ENCODE measurements at places on chromosomes 5 and 9.

- no peak for DNase-seq
Measured at GRCh38 chr5:86118542-86118941, 499.2 kb upstream of the COX7C start.

- DNase-seq: no peak
Measured at GRCh38 chr5:3127423-3127911, 376.0 kb upstream of the IRX2 start.

DNA sequence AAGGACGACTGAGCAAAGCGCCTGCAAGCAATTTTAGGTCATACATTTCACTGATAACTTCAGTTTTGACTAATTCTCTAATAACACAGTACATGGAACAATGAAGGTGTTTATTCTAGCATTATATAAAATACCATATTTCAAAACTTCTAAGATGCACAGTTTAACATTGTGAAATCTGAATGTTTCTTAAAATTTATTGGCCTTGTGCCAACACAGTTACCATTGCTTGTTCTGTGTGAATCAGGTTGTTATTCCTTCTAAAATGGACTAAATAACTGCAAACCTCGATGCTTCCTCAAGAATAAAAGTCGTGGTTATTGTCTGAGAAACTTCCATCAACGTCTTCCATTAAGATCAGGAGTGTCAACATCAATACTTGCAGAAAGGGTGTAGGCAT is 8.0 kb downstream of the MCC start:
- no peak for DNase-seq

- no peak for DNase-seq
Measured at GRCh38 chr5:137395011-137395755, 103.9 kb downstream of the SPOCK1 start.

DNA sequence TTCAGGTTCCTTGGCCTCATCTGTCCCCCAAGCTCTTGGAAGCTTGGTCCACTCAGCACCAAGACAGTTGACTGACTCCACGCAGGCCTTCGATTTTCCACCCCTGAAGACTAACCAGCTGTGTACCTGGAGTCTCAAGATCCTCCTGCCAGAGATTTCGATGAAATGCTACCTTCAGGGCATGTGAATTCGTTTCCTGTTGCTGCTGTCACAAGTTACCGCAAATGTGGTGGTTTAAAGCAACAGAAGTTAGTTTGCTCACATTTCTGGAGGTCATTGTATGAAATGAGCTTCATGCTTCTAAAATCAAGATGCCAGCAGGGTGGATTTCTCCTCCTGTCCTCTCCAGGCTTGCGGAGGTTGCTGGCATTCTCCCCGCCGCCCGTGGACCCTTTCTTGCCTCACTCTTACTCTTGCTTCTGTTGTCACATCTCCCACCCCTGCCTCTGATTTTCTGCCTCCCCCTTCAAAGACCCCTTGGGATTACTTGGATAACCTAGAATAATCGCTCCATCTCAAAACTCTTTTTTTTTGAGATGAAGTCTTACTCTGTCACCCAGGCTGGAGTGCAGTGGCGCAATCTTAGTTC is 27.6 kb upstream of the RETREG1 start:
- no peak for DNase-seq

GRCh38 chr9:134289241-134289875 is 36.9 kb upstream of the RXRA start:
- no peak for DNase-seq

Measured in MV-4-11 (cell line).